ENCODE measurements at places on chromosomes 16 and 17. TPM values are rescaled to one million over a fixed set of nuclear protein-coding genes. Genes with fewer than 3 reads are reported as not detected.

Gene RECQL5
- total RNA-seq: 14.3 TPM

Gene PIMREG
- total RNA-seq: not detected

Gene KRT28
- total RNA-seq: not detected

Gene TPSB2
- total RNA-seq: 5.2 TPM

Gene IL17C
- total RNA-seq: not detected

Gene ZP2
- not detected for total RNA-seq

Gene CCL13
- 1.5 TPM for total RNA-seq

Gene ZG16
- not detected for total RNA-seq

GRCh38 chr16:23257682-23258081 is 44.4 kb upstream of the SCNN1B start:
- H3K4me3 ChIP-seq: no peak overlapping the region
- H3K36me3 ChIP-seq: no peaks in the 10 kb centered on the region
- no peak overlapping the region for H3K27ac ChIP-seq
- no peak for DNase-seq

- H3K4me1 ChIP-seq: no peaks in the 10 kb centered on the region
- no peak for DNase-seq
- H3K36me3 ChIP-seq: no peaks in the 10 kb centered on the region
- H3K27me3 ChIP-seq: no peaks in the 10 kb centered on the region
Observed at GRCh38 chr16:84577034-84577803, 40.7 kb downstream of the COTL1 start.

GRCh38 chr16:89048090-89048725 is 45.4 kb upstream of the ACSF3 start:
- no peak overlapping the region for H3K4me3 ChIP-seq
- peak; percentile 4 for DNase-seq
- H3K27ac ChIP-seq: no peak overlapping the region
- H3K36me3 ChIP-seq: no peaks in the 10 kb centered on the region
- H3K4me1 ChIP-seq: no peaks in the 10 kb centered on the region

- DNase-seq: no peak
- H3K27me3 ChIP-seq: no peaks in the 10 kb centered on the region
- H3K4me1 ChIP-seq: no peaks in the 10 kb centered on the region
- no peaks in the 10 kb centered on the region for H3K36me3 ChIP-seq
Observed at GRCh38 chr16:66728804-66729203, 22.6 kb downstream of the DYNC1LI2 start.

DNA sequence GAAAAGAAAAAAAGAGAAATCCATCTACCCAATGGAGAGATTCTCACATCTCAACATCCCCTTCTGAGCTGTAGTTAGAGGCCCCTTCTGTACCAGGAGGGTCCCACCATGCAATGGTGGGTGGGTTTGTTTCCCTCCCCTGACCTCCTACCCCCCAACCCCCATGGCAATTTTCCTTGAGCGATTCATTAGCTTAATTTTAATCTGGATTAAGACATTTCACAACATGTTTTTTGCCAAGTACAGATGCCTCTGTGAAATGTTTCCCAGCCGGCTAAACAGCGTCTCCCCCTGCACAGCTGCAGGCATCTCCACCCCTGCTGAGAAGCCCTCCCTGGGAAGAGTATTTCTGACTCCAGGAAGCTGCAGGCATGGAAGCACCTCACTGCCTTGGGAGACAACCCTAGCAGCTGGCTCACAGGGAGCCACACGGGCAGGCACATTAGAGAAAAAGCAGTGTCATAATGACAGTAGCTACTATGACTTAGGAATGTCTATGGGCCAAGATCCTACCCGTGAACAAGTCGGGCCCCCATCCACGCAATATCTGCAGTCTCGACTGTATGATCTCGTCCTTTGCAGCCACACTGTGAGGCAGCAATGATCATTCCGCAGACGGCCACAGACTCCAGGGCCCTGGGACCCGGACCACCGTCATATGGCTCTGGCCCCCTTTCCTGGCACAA is 117.3 kb downstream of the ADCY9 start:
- no peak for DNase-seq
- H3K36me3 ChIP-seq: no peaks in the 10 kb centered on the region
- H3K27me3 ChIP-seq: no peaks in the 10 kb centered on the region
- no peak overlapping the region for H3K4me3 ChIP-seq

DNA sequence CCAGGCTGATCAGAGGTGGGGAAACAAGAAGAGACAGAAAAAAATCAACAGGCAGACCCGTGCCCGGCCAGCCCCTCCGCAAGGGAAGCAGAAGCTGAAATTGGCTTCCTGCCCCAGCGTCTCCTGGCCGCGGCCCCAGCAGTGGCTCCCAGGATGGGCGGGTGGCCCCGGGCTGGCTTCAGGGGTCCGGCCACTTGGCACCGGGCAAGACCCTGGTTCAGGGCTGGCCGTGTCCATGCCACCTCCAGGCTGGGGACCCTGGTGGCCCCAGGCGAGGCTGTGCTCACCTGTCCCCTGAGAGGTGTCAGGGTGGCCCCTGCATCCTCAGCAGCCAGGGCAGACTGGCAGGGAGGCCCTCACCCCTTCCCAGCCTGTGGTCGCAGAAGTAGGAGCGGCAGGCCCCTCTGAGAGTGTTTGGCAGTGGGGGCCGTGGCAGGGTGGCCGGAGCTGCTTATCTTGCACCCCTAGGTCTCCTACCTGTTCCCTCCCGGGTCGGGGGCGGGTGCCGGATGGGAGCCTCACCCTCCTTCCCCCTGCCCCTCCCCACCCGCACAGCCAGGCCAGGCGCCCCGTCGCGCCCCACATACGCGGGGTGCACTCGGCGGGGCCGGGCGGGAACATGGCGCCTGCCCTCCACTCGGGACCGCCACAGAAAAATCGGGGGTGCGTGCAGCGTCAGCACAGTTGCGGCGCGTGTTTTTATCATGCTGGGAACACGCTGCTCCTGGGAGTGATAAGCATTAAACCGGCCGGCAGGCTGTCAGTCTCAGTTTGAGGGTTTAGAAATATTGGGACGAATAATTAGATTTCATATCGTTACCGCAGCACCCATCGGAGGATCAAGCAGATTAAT is 46.7 kb upstream of the ZC3H18 start:
- H3K27me3 ChIP-seq: no peaks in the 10 kb centered on the region
- DNase-seq: no peak
- peaks cover 21% of the 10 kb centered on the region for H3K4me1 ChIP-seq

DNA sequence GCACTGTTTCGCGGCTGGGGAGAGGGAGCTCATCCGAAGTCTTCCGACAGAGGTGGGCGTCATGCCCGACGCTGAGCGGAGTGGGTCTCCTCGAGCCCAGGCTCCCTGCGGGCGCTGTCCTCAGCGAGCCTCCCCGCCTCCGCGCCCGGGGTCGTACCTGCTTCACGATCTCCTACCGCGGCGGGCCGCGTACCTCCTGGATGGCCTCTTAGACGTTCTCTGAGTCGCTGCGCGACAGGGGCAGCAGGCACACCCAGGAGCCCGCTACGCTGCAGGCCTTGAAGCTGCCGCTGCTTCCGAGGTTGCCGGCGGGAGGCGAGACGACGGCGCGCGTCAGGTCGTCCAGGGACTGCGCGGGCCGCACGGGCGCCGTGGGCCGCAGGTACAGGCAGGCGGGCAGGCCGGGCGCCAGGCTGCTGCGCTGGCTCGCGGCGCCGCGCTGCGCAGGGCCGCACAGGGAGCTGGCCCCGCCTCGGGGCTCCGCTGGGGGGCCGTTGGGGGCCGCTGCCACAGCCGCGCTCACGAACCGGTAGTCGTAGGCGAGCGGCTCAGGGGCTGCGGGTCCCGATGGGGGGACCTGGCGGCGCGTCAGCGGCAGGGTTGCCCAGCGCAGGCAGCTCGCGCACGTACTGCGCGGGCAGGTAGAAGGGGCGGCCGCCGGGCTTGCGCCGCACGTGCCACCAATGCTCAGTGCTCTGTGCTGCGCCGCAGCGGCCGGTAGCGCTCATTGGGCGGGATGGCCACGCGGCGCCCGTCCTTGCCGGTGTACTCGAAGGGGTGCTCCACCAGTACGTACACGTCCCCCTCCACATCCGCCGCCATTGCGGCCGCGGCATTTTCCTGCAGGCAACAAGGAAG is 116.4 kb upstream of the SMURF2 start:
- peaks cover under 1% of the 10 kb centered on the region for H3K36me3 ChIP-seq
- no peak for DNase-seq
- H3K27me3 ChIP-seq: no peaks in the 10 kb centered on the region
- H3K4me1 ChIP-seq: peaks cover 63% of the 10 kb centered on the region

- H3K4me1 ChIP-seq: peaks cover 8% of the 10 kb centered on the region
- H3K4me3 ChIP-seq: no peak overlapping the region
- H3K27me3 ChIP-seq: no peaks in the 10 kb centered on the region
- no peak overlapping the region for H3K27ac ChIP-seq
- no peaks in the 10 kb centered on the region for H3K36me3 ChIP-seq
Observed at GRCh38 chr17:8865385-8865784, 2.1 kb downstream of the PIK3R6 start.

DNA sequence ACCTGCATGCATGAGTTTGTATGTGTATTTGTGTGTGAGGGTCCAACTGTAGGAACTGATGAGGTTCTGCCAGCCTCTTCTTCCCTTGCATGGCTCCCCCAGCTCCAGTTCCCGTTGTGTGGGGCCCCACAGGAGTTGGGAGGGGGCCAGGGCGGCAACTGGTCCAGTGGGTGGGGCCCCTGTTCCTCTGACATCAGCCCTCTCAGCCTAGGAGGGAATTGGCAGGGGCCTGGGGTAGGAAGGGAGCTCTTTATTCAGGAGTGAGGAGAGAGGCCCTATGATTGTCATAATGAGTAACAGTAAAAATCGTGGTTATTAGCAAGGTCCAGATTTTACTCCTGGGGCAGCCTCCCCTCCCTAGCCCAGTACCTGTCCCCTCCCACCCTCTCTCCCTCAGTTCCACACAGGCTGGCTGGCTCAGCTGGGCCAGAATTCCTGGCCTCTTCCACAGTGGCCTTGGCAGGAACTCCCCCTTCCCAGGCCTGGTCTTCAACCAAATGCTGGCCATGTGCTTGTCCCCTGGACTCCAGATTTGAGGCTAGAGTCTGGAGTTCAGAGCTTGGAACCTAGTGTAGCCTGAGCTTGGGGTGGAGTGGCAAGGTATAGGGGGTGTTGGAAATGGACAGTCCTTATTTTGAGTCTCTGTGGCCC is 18.9 kb downstream of the RARA start:
- peak overlapping the region; percentile 98 for H3K27ac ChIP-seq
- no peaks in the 10 kb centered on the region for H3K27me3 ChIP-seq
- H3K4me1 ChIP-seq: peaks cover 99% of the 10 kb centered on the region

GRCh38 chr17:3828151-3828851 is 17.7 kb downstream of the NCBP3 start:
- H3K27ac ChIP-seq: peak overlapping the region; percentile 82
- H3K27me3 ChIP-seq: no peaks in the 10 kb centered on the region
- H3K4me1 ChIP-seq: peaks cover 20% of the 10 kb centered on the region

DNA sequence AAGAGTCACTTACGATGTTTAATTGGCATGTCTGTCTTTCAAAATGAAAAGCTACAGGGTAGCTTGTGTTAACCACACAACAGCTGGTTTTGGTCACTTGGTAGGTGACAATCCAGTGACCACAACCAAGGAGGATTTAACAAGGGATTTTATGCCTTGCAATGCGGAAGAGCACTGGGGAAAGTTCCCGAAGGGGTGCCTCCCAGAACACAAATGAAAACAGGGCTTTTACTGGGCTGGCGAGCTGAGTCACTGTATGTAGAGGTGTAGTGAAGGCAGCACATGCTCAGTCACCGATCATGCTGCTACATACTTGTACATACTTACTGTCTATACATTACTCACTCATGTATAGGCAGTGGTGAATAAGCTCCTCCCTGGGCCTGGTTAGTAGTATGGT is 483.5 kb downstream of the CDH13 start:
- peaks cover under 1% of the 10 kb centered on the region for H3K4me1 ChIP-seq
- H3K36me3 ChIP-seq: no peaks in the 10 kb centered on the region
- H3K27me3 ChIP-seq: no peaks in the 10 kb centered on the region
- H3K4me3 ChIP-seq: no peak overlapping the region

DNA sequence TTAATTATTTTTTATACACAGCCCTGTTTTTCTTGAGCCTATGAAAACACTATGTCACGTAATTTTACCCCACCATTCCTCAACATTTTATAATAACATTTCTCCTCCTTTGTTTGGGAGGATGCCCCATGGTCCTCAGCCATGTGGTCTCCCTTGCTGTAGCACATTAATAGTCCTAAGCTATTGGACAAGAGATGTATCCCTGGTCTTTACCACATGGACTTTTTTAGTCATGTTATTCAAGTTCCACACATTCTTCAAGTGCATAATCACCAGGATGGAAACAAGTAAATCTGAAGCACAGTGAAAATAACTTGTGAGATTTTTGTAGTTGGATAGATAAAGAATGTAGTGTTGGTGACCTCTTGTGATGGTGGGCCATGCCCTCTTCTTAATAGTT is 2.0 kb upstream of the KRTAP2-3 start:
- H3K27ac ChIP-seq: no peak overlapping the region
- H3K4me1 ChIP-seq: no peaks in the 10 kb centered on the region
- H3K27me3 ChIP-seq: peaks cover 50% of the 10 kb centered on the region
- no peaks in the 10 kb centered on the region for H3K36me3 ChIP-seq
- DNase-seq: no peak

DNA sequence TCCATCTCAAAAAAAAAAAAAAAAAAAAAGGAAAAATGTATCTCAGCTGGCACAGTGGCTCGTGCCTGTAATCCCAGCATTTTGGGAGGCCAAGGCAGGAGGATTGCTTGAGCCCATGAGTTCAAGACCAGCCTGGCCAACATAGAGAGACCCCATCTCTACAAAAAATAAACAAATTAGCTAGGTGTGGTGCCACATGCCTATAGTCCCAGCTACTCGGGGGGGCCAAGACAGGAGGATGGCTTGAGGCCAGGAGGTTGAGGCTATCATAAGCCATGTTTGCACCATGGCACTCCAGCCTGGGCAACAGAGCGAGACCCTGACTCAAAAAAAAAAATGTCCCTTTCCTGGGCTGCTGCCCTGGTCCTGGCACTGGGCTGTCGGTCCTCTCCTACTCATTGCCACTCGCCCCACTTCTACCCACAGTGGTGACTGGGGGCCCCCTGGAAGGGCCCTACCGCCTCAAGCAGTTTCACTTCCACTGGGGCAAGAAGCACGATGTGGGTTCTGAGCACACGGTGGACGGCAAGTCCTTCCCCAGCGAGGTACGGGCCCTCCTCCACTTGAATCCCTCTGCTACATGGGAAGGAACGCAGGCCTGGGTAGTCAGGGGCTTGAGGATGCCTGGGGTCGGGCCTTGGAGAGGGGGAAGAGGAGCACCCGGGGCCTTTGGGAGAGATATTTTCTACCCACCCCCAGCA is 6.1 kb downstream of the CA7 start:
- no peaks in the 10 kb centered on the region for H3K4me1 ChIP-seq
- no peak overlapping the region for H3K4me3 ChIP-seq
- H3K27ac ChIP-seq: no peak overlapping the region
- H3K36me3 ChIP-seq: no peaks in the 10 kb centered on the region
- no peak for DNase-seq

- peak overlapping the region; percentile 36 for H3K4me3 ChIP-seq
- no peaks in the 10 kb centered on the region for H3K36me3 ChIP-seq
- H3K27ac ChIP-seq: peak overlapping the region; percentile 68
- peak; percentile 89 for DNase-seq
- peaks cover 43% of the 10 kb centered on the region for H3K4me1 ChIP-seq
Observed at GRCh38 chr16:27235055-27235937, 32.0 kb downstream of the KDM8 start.

GRCh38 chr16:61246592-61246991 is 789.6 kb downstream of the CDH8 start:
- no peaks in the 10 kb centered on the region for H3K4me1 ChIP-seq
- no peaks in the 10 kb centered on the region for H3K36me3 ChIP-seq
- H3K27ac ChIP-seq: no peak overlapping the region
- H3K4me3 ChIP-seq: no peak overlapping the region
- peaks cover 7% of the 10 kb centered on the region for H3K27me3 ChIP-seq
- DNase-seq: no peak

All from heart right ventricle (tissue), 16 donors.